Activated CD4-positive, alpha-beta T cell treated with anti-CD3 and anti-CD28 coated beads, Interleukin-2, amount 10 ng/mL, durations not matched to agents 7 days and 5 days (primary cell): ENCODE measurements at places on chromosomes 4 and X. TPM values are rescaled to one million over a fixed set of nuclear protein-coding genes. Genes with fewer than 3 reads are reported as not detected.
A peak's percentile ranks its signal among the peaks of the same experiment; 100 is the strongest.

DNA sequence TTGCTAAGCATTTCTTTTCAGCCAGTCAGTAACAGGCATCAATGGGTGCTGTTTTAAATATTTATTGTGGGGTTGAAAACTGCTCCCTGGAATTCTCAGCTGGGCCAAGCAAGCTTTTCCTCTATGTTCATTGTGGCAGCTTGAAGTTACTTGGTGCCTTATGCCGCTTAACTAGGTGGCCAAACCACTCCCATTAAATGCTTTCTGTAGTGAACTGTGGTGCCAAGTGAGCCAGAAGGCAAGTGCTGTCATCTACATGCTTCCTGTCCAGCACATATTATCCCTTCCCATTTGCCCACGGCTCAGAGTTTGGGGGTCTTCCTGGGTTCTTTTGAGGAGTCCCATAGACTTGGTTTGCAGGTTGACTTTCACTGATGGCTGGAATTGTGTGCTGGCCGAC is 64.8 kb downstream of the TAB3 start:
- peaks cover 5% of the 10 kb centered on the region for H3K27me3 ChIP-seq
- H3K27ac ChIP-seq: no peak overlapping the region
- peaks cover 9% of the 10 kb centered on the region for H3K36me3 ChIP-seq
- no peak overlapping the region for H3K4me3 ChIP-seq
- peaks cover 35% of the 10 kb centered on the region for H3K4me1 ChIP-seq

- H3K27ac ChIP-seq: peak within 1 kb of the TSS; percentile 52
- H3K36me3 ChIP-seq: no peaks in the 10 kb centered on the region
- peaks cover 29% of the 10 kb centered on the region for H3K27me3 ChIP-seq
- peak within 1 kb of the TSS; percentile 71 for H3K4me3 ChIP-seq
- H3K4me1 ChIP-seq: peaks cover 6% of the 10 kb centered on the region
Observed at GRCh38 chrX:129523079-129523911, at the start of gene SMARCA1. TSS of gene SMARCA1 (minus strand) at chrX:129523490. CDS start at chrX:129523370, 120 bp downstream.

The GPM6B gene
- total RNA-seq: not detected

The PSAPL1 gene
- total RNA-seq: not detected

- peaks cover 27% of the 10 kb centered on the region for H3K4me1 ChIP-seq
- no peak overlapping the region for H3K27ac ChIP-seq
- no peak overlapping the region for H3K4me3 ChIP-seq
- no peaks in the 10 kb centered on the region for H3K36me3 ChIP-seq
Observed at GRCh38 chrX:149827254-149827653, 45.5 kb downstream of the MAGEA9 start.

DNA sequence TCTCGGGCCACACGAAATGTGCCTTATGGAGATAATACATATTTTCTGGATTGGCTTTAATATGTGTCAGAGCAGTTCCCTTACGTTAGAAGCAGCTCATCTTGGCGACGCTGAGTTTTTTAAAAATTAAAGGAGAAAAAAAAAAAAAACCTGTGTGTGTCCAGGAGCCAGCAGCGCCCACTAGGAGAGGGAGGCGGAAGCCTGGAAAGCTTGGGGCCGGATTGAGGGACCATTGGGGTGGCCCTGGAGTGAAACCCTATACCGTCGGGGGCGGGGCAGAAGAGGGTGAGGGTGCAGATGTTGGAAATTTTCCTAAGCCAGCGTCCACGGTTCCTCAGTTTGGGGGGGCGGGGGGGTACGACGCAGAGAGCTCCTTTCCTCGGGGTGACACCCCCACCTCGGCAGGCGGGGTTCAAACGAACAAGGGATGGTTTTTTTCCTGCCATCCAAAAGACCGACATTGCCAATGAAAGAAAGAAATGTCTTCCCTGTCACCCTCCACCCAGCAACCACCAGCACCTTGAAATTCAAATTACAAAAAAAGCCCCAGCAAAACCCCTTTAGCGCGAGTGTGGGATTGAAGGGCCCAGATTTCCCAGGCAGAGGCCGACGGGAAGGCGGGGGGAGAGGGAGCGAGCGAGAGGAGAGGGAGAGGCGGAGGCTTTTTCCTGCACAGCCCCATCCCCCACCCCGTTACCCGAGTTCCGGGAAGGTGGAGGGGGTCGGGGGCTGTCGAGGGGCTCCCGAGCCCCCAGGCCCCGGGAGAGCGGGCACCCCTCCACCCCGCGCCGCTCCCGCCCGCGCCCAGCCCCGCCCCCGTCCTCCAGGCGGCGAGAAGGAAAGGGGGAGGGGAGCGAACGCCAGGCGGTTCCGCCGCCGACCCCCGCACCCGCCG is 859 bp downstream of the SMARCA1 start:
- H3K4me3 ChIP-seq: peak overlapping the region; percentile 71
- DNase-seq: no peak
- peaks cover 29% of the 10 kb centered on the region for H3K27me3 ChIP-seq

DNA sequence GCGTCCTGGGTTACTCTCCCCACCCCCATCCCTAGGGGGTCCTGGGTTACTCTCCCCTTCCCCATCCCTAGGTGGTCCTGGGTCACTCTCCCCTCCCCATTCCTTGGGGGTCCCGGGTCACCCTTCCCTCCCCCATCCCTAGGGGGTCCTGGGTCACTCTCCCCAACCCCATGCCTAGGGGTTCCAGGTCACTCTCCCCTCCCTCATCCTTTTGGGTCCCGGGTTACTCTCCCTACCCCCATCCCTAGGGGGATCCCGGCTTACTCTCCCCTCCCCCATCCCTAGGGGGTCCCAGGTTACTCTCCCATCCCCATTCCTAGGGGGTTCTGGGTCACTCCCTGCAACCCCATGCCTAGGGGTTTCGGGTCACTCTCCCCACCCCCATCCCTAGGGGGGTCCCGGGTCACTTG is 1.5 kb downstream of the ASMTL start:
- DNase-seq: peak; percentile 9
- H3K27ac ChIP-seq: peak overlapping the region; percentile 17
- H3K4me3 ChIP-seq: peak overlapping the region; percentile 84

The TEX13D gene
- not detected for total RNA-seq

- no peak overlapping the region for H3K27ac ChIP-seq
- no peaks in the 10 kb centered on the region for H3K4me1 ChIP-seq
- DNase-seq: no peak
- no peaks in the 10 kb centered on the region for H3K36me3 ChIP-seq
Observed at GRCh38 chr4:68861057-68861456, 45.3 kb downstream of the UGT2B10 start.

GRCh38 chr4:140152751-140153418 is 1.1 kb downstream of the MAML3 start:
- peaks cover 48% of the 10 kb centered on the region for H3K27me3 ChIP-seq
- peak overlapping the region; percentile 88 for H3K27ac ChIP-seq
- H3K4me1 ChIP-seq: peaks cover 64% of the 10 kb centered on the region
- H3K4me3 ChIP-seq: peak overlapping the region; percentile 95
- H3K36me3 ChIP-seq: no peaks in the 10 kb centered on the region

- no peak overlapping the region for H3K27ac ChIP-seq
- H3K4me3 ChIP-seq: no peak overlapping the region
- no peaks in the 10 kb centered on the region for H3K4me1 ChIP-seq
- H3K36me3 ChIP-seq: peaks cover 38% of the 10 kb centered on the region
- H3K27me3 ChIP-seq: no peaks in the 10 kb centered on the region
Observed at GRCh38 chr4:153375303-153375702, 30.8 kb downstream of the MND1 start.

DNA sequence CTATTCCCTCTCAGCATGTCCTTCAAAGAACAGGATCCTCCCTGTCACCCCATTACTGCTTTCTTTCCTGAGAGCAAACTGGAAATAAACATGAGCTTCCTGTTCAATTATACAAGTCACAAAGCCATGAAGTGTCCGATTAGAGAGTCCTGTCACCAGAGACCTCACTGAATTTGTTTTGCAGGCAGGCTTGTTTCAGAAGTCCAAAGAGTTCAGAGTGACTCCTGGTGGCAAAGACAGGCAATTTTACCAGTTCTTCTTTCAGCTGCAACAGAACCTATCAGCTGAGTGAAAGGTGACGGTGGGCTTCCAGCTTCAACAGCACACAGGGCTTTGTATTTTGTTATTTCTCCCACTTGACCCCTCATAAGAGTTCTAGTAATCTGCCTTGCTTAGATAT is 6.4 kb downstream of the ELK1 start:
- DNase-seq: no peak
- no peak overlapping the region for H3K4me3 ChIP-seq
- peaks cover 54% of the 10 kb centered on the region for H3K4me1 ChIP-seq

- DNase-seq: no peak
- H3K4me3 ChIP-seq: no peak overlapping the region
- H3K4me1 ChIP-seq: no peaks in the 10 kb centered on the region
Observed at GRCh38 chrX:133575501-133576136, 160.3 kb upstream of the GPC4 start.

DNA sequence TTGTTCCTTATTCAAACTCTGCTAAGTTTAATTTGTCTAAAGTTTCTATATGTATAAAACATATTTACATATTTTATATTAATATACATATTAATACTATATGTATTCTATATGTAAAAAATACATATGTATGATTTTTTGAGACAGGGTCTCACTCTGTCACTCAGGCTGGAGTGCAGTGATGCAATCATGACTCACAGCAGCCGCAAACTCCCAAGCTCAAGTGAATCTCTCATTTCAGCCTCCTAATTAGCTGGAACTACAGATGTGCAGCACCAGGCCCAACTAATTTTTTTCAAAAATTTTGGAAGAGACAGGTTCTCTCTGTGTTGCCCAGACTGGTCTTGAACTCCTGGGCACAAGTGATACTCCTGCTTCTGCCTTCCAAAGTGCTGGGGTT is 684.9 kb downstream of the TRAM1L1 start:
- DNase-seq: no peak
- H3K27ac ChIP-seq: no peak overlapping the region
- H3K27me3 ChIP-seq: no peaks in the 10 kb centered on the region
- H3K36me3 ChIP-seq: no peaks in the 10 kb centered on the region

GRCh38 chr4:14529653-14530052 is 472.6 kb upstream of the CPEB2 start:
- H3K36me3 ChIP-seq: no peaks in the 10 kb centered on the region
- no peaks in the 10 kb centered on the region for H3K27me3 ChIP-seq
- H3K27ac ChIP-seq: no peak overlapping the region
- H3K4me3 ChIP-seq: no peak overlapping the region

GRCh38 chr4:94262163-94263016 is 54.7 kb downstream of the SMARCAD1 start:
- H3K4me3 ChIP-seq: no peak overlapping the region
- H3K27ac ChIP-seq: no peak overlapping the region
- H3K36me3 ChIP-seq: peaks cover 27% of the 10 kb centered on the region
- H3K4me1 ChIP-seq: no peaks in the 10 kb centered on the region
- DNase-seq: no peak

- DNase-seq: no peak
- no peaks in the 10 kb centered on the region for H3K4me1 ChIP-seq
- no peaks in the 10 kb centered on the region for H3K27me3 ChIP-seq
- H3K4me3 ChIP-seq: no peak overlapping the region
- H3K36me3 ChIP-seq: no peaks in the 10 kb centered on the region
- H3K27ac ChIP-seq: no peak overlapping the region
Observed at GRCh38 chr4:114272226-114272625, 292.8 kb upstream of the ARSJ start.

GRCh38 chr4:95409127-95409526 is 139.6 kb downstream of the UNC5C start:
- H3K4me3 ChIP-seq: no peak overlapping the region
- no peaks in the 10 kb centered on the region for H3K36me3 ChIP-seq
- no peak for DNase-seq
- H3K4me1 ChIP-seq: no peaks in the 10 kb centered on the region
- H3K27ac ChIP-seq: no peak overlapping the region

The GAGE12E gene
- total RNA-seq: not detected

The CT83 gene
- total RNA-seq: not detected

DNA sequence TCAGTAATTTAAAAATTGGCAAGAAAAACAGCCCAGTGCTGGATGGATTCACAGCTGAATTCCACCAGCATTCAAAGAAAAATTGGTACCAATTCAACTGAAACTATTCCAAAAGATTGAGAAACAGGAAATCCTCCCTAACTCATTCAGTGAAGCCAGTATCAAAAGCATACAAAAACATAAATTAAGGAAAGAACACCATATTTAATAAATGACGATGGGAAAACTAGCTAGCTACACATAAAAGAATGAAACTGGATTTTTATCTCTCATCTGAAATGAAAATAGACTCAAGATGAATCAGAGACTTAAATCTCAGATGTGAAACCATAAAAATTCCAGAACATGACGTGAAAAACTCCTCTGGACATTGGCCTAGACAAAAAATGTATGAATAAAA is 516.8 kb upstream of the SPANXN1 start:
- H3K4me1 ChIP-seq: no peaks in the 10 kb centered on the region
- no peak for DNase-seq
- H3K27me3 ChIP-seq: no peaks in the 10 kb centered on the region

The AADAT gene
- not detected for total RNA-seq

DNA sequence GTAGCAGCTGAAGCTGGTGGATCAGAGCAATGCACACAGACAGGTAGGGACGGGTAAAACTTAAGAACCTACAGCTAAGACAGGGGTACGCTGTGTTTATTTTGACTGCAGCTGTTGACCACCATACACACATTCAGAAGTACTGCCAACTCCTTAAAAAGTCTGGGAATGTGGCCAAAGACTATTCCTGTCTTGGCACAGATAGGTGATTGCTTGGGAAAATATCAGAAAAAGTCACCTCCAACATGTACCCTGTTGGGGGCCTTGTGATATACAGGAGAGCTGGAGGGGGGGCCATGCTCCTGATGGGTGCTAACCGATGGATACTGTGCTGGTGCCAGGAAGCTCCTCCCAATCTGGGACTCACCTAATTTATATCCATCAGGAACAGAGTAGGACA is 121.2 kb downstream of the VCX2 start:
- no peak overlapping the region for H3K27ac ChIP-seq
- H3K27me3 ChIP-seq: no peaks in the 10 kb centered on the region
- DNase-seq: no peak
- H3K4me3 ChIP-seq: no peak overlapping the region

GRCh38 chr4:98565681-98566301 is 92.6 kb downstream of the TSPAN5 start:
- no peak overlapping the region for H3K4me3 ChIP-seq
- H3K36me3 ChIP-seq: peaks cover 12% of the 10 kb centered on the region
- H3K27ac ChIP-seq: no peak overlapping the region
- no peaks in the 10 kb centered on the region for H3K27me3 ChIP-seq
- DNase-seq: no peak

GRCh38 chrX:129529685-129530281 is 6.5 kb upstream of the SMARCA1 start:
- DNase-seq: no peak
- H3K4me3 ChIP-seq: no peak overlapping the region
- H3K4me1 ChIP-seq: no peaks in the 10 kb centered on the region
- H3K27ac ChIP-seq: no peak overlapping the region
- H3K27me3 ChIP-seq: peaks cover 9% of the 10 kb centered on the region

DNA sequence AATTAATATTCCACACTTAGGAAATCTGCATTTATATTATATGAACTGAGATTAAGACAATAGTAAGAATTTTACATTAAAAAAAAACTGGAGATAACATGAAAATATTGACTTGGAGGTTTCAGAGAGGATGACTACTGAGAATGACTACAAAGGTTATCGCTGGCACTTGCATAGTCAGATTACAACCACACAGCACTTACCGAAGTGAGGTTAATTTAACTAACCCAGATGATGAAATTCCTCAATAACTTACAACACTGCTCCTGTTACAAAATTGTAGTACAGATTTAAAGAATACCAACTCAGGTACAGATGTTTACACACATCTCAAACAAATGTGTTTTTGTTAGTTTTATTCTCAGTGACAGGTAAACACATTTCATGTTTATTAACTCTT is 283.5 kb downstream of the CAMK2D start:
- no peak overlapping the region for H3K27ac ChIP-seq
- H3K36me3 ChIP-seq: peaks cover 44% of the 10 kb centered on the region
- DNase-seq: no peak

GRCh38 chr4:72568959-72569718 is at the start of gene ADAMTS3:
TSS of gene ADAMTS3 (minus strand) at chr4:72569221. CDS start at chr4:72568762, 459 bp downstream.
- H3K27ac ChIP-seq: no peak within 1 kb of the TSS
- peaks cover 44% of the 10 kb centered on the region for H3K27me3 ChIP-seq
- H3K4me3 ChIP-seq: peak within 1 kb of the TSS; percentile 66
